ENCODE measurements at places on chromosomes 12 and 14.

DNA sequence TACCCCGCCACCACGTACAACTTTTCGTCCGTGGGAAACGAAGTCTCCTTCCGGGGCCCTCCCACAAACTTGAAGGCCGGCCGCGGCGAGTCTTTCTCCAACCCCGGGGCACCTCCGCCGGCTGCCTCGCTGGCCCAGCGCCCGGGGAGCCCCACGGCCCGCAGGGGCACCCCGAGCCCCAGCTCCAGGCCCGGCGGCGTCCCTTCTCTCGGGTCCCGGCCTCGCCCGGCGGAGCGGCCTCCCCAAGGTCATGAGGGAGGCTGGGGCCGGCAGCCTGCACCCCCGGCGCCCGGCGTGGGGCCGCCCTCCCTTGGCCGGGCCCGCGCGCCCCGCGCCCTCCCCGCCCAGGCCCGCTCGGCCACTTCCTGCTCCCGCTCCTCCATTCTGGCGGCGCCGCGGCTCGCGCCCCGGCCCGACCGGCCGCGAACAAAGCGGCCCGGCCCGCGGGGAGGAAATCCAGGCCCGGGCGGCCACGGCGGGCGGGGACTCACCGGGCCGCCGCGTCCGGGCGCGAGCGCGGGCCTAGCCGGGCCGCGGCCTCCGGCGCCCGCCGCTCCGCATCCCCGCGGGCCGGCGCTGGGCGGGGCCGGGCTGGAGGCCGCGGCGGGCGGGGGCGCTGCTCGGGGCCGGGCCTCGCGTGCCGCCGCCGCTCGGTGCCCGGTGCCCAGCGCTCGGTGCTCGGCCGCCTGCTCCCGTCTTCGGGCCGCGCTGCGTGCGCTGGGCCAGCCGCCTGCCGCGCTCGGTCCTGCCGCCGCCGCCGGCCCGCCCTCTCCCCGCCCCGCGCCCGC lies at the start of gene AKT1:
Gene AKT1, minus strand, starts transcription at position 756 of the 788 bp plus-strand sequence. CDS start 3,105 bp downstream, outside the sequence.
- no peak for DNase-seq

GRCh38 chr12:61667676-61668075 lies 592.5 kb upstream of the USP15 start:
- DNase-seq = no peak

- no peak for DNase-seq
Observed at GRCh38 chr12:120869376-120869775, 34.8 kb downstream of the SPPL3 start.

GRCh38 chr12:59004456-59004855 lies 84.2 kb upstream of the LRIG3 start:
- no peak for DNase-seq

GRCh38 chr14:86613786-86614185 lies 1083.8 kb downstream of the FLRT2 start:
- no peak for DNase-seq

DNA sequence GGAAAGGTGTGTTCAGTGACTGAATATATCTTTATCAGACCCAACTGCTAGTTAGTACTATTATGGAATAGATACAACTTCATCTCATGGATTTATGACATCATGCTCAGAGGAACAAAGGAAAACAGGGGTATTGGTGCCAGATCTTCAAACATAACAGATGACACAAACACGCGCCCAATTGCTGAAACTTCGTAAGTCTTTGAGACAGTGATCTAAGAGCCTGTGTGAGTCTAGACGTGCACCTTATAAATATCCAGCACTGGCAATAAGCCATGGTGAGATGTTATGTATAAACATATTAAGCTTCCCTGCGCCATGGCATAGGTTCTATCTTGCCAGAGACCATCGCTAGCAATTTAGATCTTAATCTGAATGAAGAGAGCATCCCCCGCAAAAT lies 42.2 kb upstream of the NR2C1 start:
- DNase-seq = no peak

- DNase-seq = no peak
Observed at GRCh38 chr14:69183735-69184134, 7.6 kb upstream of the EXD2 start.

DNA sequence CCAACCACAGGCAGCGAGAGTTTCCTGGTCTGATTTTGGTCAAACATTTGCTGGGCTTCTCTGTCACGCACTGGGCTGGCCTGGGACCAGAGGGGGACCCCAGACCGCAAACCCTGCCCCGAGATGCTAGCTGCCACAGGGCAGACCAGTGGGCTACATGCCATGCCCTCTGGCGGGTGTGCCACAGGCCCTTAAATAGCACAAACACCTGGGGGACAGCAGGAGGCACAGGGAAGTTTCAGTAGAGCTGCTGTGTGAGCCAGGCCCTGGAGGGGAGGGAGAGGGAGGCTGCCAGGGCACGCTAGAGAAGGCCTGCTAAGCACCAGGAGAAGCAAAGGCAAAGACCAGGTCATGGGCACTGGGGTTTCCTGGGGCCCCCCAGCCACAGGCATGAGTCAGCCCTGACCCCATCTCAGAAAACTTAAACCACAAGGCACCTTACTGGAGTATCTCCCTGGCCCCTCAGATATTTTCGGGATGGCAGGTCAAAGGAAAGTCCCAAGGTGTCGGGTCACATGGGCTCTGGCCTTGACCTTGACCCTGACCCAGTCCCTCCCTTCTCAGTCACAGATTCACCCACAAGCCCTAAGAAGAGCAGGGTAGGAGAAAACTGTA lies 29.2 kb downstream of the ITPK1 start:
- no peak for DNase-seq

GRCh38 chr12:57444744-57445143 lies 10.2 kb downstream of the INHBC start:
- DNase-seq = no peak

- no peak for DNase-seq
Observed at GRCh38 chr12:79648881-79649280, 41.9 kb downstream of the PAWR start.

GRCh38 chr12:71955970-71956369 lies 17.3 kb downstream of the TPH2 start:
- DNase-seq = no peak

DNA sequence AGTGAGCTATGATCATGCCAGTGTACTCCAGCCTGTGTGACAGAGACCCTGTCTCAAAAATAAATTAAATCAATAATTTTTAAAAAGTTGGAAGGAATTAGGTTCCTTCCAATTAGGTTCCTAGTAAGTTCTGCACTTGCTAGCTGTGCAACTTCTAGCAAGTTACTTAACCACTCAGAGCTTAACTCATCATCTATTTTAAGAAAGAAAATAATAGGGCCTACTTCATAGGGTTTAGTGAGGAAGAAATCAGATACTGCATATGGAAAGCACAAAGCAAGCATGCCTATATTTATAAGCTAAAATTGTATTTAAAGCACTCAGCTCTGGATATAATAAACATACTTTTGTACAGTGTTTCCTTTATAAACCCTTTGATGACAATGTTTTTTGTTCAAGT lies 10.7 kb downstream of the FOXN3 start:
- no peak for DNase-seq

DNA sequence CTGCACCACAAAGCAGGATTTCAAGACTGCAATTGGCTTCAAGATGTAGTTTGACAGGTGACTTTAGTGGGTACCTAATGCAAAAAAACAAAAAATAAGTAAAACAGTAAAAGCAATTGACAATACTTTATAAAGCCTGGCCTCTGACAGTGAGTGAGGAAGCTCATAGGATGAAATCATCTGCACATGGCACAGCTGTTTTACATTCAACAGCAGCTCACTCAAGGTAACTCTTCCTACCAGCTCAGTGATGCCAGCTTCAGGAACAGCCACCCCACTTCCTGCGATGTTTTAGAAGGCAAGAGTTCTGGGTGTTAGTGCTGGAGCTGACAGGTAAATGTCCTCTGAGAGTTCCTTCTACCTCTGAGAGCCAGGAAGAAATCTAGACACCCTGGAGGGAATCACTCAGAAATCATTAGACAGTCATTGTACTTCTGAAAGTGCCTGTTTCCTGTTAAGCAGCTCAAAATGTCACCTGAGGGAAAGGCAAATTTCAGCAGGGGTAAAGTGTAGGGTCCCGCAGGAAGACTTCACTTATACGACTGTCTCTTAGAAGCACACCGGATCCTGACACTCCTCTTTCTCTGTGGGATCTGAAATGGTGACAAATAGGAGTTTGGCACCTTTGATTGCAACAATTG lies 99.9 kb downstream of the FOXN3 start:
- no peak for DNase-seq

DNA sequence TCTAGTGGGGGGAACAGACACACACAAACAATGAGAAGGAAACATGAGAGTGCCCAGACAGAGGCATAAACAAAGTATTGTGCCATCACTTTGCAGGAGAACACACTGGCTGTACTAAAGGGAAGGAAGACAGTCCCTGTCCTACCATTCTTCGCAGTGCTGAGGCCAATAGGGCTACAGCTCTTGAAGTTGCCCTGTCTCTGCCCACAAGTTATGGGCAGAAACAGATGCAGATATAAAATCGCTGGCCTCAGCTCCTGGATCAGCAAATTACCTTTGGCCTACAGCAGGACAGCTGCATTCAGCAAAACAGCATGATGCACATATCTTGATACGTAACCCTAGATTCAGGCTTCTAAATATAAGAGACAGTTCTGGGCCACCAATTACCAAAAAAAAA lies 23.0 kb upstream of the PRKAB1 start:
- DNase-seq = no peak

DNA sequence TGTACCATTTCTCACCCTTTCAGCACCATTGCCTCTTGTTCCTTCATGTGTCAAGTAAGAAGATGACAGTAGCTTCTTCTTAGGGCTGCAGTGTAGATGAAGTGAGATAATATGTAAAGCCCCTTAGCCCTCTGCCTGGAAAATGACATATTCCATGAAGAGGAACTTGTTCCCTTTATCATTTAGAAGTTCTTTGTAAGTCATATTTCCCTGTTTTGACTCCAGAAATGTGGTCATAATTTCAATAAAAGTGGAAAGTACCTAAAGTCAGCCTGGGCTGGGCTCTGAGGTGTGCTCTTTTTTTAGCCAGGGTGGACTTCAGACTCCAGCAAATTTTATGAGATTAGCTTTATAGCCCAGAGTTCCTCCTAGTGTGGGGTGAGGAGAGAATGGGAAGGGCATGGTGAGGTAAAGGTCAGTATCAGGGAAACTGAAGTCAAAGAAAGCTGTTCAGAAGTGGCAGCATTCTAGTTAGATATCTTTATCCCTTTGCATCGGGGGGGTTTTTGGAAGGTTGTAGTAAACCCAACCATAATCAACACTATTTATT lies 92.5 kb downstream of the TMCC3 start:
- no peak for DNase-seq

DNA sequence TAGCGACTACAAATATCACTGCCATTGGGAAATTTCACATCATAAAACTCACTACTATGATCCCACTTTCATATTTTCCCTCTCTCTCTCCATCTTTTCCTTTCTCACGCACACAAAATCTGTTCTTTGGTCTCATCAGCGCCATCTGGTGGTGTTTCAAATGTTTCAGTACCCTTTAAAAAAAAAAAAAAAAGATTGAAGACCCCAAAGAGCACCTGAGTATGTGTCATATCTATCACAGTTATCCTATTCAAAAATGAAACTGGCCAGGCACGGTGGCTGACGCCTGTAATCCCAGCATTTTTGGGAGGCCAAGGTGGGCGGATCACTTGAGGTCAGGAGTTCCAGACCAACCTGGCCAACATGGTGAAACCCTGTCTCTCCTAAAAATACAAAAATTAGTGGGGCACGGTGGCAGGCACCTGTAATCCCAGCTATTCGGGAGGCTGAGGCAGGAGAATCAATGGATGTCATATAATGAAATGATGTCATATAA lies 72.4 kb downstream of the TTC9 start:
- no peak for DNase-seq

GRCh38 chr12:8012651-8013309 lies 19.7 kb upstream of the FOXJ2 start:
- DNase-seq = no peak

- no peak for DNase-seq
Observed at GRCh38 chr12:108302016-108302402, 37.1 kb downstream of the CMKLR1 start.

DNA sequence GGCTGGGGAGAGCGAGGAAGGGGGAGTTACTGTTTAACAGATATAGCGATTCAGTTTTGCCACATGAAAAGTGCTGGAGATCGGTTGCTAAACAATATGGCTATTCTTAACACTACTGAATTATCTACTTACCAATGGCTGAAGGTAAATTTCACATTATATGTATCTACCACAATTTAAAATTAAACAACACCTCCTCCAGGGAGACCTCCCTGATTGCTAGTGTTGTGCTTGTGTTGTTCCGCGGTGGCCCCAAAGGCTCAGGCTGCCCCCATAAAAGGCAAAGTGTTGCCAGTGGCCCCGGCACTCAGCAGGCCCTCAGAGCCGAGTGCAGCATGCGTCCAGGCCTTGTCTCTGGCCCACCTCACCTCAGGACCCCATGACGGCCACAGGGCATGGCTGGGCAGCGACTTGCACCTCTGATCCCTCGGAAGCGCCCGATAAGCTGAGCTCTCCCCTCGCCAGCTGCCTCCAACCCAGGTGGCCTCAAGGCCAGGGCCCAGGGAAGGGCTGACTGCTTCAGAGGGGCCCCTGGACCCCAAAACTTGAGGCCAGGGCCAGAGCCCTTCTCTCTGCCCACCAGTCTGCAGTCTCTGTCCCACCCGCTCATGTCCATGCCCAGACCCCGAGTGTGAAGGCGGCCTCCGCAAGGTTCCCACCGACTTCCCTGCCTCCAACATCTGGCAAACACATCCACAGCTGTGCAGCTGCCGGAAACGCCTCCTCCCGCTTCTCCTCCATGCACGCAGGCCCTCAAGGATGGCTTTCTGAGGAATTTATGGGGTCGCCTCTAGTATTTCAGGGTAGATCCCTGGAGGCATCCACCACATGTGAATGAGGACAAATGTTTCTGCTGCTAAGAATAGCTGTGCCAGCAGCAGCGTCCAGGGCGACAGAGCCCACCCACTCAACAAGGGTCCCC lies 60.0 kb downstream of the NCOR2 start:
- no peak for DNase-seq

- DNase-seq = no peak
Observed at GRCh38 chr14:50018201-50018932, 98.0 kb downstream of the VCPKMT start.

- DNase-seq = no peak
Observed at GRCh38 chr14:95437715-95438114, 78.7 kb downstream of the SYNE3 start.

DNA sequence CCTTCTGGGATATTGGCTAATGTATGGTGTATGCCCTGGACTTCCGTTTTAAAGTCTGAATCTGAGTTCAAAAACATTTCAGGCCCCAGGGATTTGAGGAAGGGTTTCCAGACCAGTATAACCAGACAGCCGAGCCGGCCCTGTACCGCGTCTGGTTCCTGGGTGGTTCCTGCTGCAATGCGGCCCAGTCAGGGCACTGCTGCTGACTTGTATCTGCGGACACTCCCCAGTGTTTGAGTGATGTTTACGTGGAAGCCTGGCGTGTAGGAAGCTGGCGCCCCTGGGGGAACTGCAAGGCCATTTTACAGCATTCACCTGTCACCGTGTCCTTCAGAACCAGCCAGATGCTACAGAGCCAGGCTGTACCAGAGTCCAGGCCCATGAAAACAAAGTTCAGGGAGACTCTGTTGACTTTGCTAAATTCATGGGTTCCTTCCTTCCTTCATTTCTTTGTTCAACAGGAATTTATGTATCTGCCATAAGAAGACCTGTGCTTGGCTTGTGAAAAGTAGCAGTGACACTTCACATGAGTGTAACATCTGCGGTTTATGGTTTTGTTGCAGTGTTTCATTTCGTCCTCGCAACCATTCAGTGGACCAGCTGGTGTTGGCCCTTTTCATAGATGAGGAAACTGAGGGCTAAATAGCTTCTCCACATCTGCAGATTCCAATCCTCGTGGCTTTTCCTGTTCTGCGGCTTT lies 16.8 kb downstream of the EML1 start:
- DNase-seq = no peak

GRCh38 chr12:46489951-46490388 lies 117.4 kb upstream of the SLC38A2 start:
- DNase-seq = no peak

- peak; percentile 76 for DNase-seq
Observed at GRCh38 chr14:25049568-25050268, at the start of gene STXBP6. STXBP6 (minus strand) TSS chr14:25050147; CDS start chr14:24974818, 75,329 bp downstream.

GRCh38 chr14:99883866-99884650 lies 90.8 kb downstream of the EML1 start:
- no peak for DNase-seq

Data from hypothalamus (tissue), 51 donors.